ENCODE measurements at places on chromosomes 12 and 14.

- DNase-seq: no peak
Observed at GRCh38 chr14:32991691-32992090, 53.0 kb downstream of the NPAS3 start.

- DNase-seq: no peak
Observed at GRCh38 chr14:101365329-101366158, 195.8 kb upstream of the DIO3 start.

DNA sequence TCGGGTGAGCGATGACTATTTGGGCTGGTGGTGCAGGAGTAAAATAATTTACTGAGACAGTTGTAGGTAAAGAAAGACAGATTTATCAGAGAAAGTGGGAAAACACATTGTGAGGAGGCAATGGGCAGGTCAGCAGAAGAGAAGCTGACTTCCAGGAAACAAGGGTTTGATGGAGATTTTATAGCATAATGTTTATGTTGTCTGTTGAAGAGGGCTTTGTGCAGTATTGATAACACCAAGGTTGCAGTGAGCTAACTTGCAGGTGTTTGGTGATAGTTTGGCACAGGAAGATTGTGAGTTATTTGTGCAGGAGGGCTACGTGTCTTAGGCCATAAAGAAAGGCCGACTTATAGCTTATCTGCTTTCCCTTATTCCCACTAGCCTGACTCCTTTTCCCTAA, 72.2 kb downstream of the DHRS2 start:
- no peak for DNase-seq

GRCh38 chr14:54901380-54902142, 1.1 kb downstream of the GCH1 start:
- peak; percentile 59 for DNase-seq

GRCh38 chr14:68333262-68333661, 459.6 kb downstream of the ZFP36L1 start:
- DNase-seq: no peak

DNA sequence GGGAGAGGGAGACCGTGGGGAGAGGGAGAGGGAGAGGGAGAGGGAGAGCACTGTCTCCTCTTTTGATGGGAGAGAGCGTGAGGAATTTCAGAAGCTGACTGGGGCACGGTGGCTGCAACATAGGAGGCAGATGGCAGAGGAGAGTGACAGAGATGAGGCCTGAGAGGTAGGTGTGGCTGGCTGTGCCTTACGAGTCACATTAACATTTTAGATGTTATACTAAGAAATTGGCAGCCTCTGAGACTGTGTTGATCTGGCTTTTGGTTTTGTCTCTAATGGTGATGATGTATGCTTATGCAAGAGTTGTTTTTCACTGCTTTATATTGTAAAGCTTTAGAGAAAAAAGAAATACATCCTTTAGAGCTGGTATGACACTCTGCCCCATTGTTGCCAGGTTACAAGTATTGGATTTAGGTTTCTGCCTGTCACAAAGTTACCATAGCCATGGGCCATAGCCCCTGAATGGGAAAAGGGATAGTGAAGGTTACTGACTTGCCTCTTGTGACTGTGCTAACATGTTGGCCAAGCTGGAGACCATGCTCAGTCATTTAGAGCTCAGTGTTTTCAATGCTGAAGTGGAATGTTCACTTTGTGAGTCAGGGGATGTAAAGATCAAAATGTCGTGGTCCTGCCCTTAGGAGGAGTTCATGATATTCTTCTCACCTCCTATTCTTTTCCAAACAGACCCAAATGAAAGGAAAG, 186.2 kb downstream of the SYNE2 start:
- DNase-seq: no peak

DNA sequence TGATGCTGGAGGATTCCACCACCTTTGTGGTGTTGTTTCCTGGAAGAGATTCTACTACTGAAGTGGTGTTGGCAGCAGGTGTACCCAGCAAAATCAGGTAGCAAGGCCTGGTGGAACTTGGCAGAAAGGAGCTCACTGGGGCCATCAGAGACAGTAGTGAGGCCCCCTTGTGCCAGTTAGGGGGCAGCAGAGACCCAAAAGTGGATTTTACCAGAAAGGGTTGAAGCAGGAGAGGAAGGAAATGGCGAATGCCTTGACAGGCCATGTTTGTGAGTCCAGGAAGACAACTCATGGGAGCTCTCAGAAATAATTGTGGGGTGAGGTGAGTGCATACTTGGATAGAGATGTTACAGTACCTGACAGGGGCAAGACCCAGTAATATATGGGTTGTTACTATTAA, 137.7 kb upstream of the FGD4 start:
- DNase-seq: no peak

GRCh38 chr14:102171173-102172020, 31.7 kb downstream of the WDR20 start:
- DNase-seq: no peak

DNA sequence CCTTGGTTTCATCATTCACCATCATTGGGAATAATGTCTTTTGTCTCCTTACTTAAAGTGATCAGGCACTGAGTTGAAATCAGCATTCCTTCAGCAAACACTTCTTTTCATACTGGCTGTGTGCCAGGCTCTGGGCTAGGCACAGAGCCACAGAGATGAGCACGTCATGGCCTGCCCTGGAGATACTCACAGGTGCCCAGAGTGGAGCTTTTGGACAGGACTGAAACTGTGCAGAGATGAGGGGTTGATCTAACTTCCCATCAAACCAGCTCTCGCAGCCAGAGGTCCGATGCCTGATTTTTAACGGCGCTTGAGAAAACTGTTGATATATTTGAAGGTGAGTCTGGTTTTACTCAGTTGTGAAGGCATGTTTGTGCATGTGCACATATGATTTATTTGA, 43.1 kb downstream of the CACNA1C start:
- no peak for DNase-seq

DNA sequence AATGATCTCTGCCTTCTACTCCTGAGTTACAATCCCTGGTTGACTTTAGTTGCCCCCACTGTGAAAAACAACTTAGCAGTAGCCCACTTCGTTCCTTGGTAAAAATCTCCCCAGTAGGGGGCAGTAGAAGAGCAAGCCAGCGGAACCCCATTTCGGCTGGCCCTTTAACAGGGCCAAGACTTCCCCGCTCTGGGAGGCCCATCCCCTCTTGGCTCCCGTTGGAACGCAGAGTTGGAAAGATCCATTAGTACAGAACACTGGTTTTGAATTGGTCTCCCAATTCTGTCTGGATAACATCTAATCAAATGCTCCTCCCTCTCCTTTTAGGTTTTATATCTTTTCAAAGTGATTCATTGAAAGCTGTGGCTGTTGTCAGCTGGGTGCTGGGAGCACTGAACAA, 1133.3 kb downstream of the BCL11B start:
- DNase-seq: no peak

- no peak for DNase-seq
Observed at GRCh38 chr12:14562279-14562678, 5.4 kb downstream of the PLBD1 start.

- DNase-seq: no peak
Observed at GRCh38 chr14:86575141-86575540, 1045.2 kb downstream of the FLRT2 start.

- no peak for DNase-seq
Observed at GRCh38 chr14:72618424-72618823, 275.5 kb downstream of the DPF3 start.

DNA sequence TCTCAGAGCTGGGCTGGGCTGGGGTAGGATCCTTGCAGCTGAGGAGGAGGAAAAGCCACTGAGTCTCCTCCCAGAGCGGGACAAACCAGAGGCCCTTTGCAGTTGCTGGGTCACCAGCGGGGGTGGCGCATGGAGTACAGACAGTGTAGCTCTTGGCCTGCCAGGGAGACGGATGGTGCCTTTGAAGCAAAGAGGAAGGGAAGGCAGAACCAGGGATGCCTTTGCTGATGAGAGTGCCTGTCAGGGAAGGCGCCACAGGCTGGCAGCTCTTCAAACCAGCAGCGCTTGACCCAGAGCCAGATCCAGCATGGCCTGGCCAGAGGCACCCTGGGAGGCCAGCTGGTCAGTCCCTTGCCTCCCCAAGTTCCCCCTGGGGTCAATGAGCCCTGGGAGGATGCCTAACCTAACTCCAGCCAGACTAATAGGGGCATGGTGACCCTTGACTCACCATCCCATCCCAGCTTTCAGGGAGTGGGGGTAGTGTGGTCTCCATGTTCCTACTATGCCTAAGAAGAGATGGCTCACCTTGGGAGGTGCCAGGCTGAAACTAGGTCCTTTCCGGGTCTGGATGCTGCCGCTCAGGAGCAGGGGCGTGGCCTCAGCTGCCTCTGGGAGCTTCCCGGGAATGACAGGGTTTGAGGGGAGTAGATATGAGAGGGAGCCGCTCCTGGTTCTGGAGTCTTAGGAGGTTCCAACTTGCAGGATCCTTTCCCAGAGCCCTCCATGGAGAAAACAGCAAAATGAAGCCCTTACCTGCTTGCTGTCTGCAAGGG, 19.8 kb downstream of the VASH1 start:
- DNase-seq: peak; percentile 61

GRCh38 chr14:76280221-76280620, 95.7 kb upstream of the ESRRB start:
- peak; percentile 1 for DNase-seq

- DNase-seq: no peak
Observed at GRCh38 chr12:104471336-104471735, 14.6 kb downstream of the CHST11 start.

DNA sequence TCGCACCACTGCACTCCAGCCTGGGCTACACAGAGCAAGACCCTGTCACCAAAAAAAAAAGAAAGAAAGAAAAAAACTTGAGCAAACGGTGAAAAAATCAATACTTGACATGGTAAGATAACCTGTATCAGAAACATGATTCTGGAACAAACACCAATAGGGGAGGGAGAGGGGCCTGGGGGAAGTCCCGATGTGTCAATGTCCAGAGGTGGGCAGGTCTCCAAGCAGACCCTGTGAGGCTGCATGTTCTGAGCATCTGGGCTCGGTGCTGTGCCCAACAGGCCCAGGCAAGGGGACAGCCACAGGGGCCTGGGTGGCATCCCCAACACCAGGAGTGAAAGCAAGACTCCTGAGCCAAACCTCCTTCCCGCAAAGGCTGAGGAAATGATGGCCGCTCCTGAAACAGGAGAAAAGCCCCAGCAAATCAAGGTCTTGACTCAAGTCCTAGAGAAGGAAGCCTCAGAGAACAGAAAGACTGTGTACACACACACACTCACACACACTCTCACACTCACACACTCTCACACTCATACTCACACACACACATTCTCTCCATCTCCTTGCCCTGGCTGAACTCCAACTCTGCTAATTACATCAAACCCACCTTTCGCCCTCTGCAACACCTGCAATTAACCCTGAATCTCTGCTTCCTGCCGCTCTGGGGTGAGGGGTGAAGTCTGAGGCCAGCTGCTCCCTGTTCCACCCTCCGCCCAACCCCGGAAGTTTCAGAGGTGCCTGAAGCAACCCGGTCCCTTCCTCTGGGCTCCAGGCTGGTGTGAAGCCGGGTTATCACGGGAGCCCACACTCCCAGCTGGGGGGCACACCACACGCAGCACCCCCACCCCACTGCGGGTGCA, 20.4 kb downstream of the CCDC88C start:
- no peak for DNase-seq

DNA sequence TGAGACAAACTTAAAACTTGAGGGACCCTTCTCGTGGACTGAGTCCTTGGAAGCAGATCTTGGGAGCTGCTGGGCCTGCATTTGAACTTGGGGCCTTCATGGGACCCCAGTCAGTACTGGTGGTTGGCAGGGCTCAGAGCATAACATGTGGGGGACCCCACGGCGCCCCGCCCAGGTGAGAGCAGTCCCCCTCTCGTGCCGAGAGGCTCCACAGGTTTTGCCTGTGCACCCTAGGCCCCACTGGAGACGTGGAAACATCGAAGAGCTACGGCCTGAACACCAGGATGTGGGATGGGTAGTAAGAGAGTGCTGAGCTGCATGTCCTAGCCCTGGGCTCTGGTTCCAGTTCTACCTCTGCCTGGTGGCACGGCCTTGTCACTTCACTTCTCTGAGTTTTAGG, 84.1 kb downstream of the CACNA1C start:
- no peak for DNase-seq

GRCh38 chr14:44846232-44846824, 115.4 kb downstream of the KLHL28 start:
- no peak for DNase-seq

- no peak for DNase-seq
Observed at GRCh38 chr12:100826323-100826722, 31.7 kb downstream of the ANO4 start.

DNA sequence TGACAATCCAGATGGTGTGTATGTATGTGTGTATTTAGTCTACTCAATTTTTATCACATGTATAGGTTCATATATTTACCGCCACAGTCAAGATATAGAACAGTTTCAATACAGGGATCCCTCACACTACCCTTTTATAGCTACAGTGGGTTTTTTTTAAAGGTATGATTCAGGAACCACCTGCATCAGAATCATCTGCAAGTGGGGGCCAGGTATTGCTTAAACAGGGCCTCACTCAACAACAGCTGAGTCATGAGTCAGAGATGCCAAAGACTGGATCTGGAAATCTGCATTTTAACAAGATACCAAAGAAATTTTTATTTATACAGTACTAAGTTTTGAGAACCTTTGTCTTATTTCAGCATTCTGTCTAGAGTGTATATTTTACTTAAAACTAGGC, 117.6 kb downstream of the SLC35F4 start:
- no peak for DNase-seq

- DNase-seq: no peak
Observed at GRCh38 chr14:39617537-39617936, 185.3 kb upstream of the FBXO33 start.

GRCh38 chr14:22412926-22413411, 176.1 kb downstream of the DAD1 start:
- no peak for DNase-seq

DNA sequence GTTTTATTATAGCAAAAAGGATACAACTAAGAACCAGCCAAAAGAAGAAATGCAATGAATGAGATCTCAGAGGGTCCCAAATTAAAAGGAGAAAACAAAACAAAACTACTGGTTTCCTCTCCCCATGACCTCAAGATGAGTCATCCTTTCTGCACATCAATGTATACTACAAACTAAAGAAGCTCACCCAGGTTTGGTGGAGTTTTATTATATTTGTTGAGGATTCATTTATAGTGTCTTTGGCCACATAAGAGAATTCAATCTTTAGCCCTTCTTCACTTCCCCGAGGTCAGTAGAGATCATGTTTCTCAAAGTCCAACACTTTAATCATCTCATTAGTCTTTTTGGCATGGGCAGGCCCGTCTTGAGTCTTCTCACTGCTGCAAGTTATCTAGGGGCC, 210.6 kb downstream of the SLC6A15 start:
- DNase-seq: no peak

DNA sequence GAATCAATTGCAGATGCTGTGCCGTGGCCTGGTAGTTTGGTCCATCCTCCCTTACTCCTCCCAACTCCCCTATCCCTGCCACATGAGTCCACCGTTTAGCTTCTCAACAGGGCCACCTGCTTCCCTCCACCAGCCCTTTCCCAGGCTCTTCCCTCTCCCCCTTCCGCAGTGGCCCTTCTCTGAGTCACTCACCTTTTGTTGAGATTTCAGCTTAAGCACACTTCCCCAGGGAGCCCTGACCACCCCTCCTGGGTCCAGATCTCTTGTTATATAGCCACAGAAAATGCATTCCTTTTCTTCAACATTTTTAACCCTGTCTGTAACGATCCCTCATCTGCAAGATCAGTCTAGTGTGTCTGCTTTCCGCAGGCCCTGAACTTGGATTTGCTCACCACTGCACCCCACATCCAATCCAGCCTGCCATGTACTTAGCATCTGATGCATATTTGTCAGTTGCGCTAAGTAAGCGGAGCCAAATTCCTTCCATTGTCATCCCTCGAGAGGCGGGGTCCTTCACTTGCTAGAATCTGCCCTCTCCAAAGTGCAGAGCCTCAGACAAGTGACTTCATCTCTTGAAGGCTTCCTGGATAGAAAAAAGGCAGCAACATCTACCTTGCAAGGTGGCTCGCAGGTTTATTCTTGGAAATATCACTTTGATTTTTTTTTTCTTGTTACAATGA, 41.1 kb downstream of the TMEM63C start:
- no peak for DNase-seq

GRCh38 chr12:38350342-38351174, 34.0 kb downstream of the ALG10B start:
- no peak for DNase-seq

All from right atrium auricular region (tissue), 2 donors.